ENCODE measurements at places on chromosomes 3 and 15.

DNA sequence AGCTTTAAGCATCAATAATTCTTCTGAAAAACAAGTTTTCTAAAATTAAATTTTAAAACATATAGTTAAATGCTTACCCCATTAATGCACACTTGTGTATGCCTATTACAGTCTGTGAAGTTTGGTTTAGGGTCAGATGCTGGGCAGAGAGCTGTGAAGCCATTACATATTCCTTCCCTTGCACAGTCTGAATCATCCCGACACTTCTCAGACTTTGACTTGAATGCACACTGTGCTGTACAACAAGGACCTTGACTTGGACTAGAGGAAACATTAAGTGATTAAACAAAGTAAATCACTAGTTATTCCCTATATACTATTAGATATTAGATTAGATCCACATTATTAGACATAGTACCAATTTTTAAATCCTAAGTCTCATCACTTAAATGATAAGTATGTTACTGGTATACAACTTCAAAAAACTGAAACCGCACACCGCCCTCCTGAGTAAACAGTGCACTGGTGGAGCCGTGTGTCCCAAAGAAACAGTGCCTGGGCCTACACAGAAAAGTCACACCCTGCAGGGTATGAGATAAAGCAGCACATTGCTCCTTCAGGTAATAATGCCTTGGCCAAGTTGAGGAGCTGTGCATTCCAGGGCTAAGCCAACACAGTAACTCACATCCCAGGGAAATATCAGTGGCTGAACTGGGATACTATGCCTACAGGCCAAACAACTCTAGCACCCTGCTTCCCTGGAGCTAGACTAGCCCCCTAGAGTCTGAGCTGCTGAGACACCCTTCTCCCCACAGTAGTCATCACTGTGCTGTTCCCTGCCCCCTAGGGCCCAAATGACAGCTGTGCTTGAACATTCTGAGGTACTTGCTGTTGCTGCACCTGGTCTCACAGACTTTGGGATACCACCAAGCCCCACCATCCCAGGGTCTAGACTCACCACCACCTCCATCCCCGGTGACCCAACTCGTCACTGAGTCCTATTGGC lies 137.5 kb downstream of the ADAM10 start:
- no peak for DNase-seq

DNA sequence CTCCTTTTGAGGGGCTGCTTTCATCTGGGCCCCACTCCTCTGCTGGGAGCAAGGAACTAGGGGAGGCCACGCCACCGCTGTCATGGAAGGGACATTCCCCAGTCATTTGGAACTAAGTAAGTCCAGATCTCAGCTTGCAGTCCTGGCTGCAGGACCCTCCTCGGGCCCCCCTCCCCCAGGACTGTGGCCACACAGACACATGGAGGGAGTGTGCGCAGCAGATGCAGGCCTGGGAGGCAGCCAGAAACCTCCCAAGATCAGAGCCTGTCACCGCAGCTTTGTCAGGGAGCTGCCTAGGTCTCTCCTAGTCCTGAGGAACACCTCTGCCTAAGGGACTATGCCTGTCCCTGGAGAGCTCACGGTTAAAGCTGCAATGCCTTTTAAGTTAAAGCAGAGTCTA lies 7.3 kb upstream of the SEMA3F start:
- no peak for DNase-seq

GRCh38 chr3:123635717-123636116 lies 50.9 kb upstream of the HACD2 start:
- DNase-seq, result no peak

GRCh38 chr15:98330258-98330657 lies 318.1 kb upstream of the IGF1R start:
- no peak for DNase-seq

GRCh38 chr3:10344147-10344943 lies 23.4 kb upstream of the SEC13 start:
- DNase-seq, result peak; percentile 41

GRCh38 chr3:139267300-139268246 lies 76.2 kb upstream of the MRPS22 start:
- no peak for DNase-seq

- no peak for DNase-seq
These were observed 20.3 kb downstream of the ACAA1 start for GRCh38 chr3:38116471-38117162.

DNA sequence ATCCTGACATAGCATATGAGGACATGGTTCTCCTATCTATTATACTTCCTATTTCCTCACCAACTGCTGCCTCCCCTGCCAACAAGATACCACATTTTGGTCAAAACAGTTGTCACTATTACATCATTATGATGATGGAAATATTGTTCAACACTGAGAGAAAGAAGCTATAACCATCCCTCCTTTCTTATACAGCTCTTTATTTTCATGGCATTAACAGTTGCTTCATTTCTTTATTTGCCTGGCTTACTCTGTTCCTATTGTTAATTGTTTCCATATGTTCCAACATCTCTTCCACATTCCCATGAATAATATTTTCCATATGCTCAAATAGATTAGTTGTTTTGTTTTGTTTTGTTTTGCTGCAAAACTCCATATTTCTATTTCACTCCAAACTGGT lies 40.8 kb upstream of the FILIP1L start:
- no peak for DNase-seq

DNA sequence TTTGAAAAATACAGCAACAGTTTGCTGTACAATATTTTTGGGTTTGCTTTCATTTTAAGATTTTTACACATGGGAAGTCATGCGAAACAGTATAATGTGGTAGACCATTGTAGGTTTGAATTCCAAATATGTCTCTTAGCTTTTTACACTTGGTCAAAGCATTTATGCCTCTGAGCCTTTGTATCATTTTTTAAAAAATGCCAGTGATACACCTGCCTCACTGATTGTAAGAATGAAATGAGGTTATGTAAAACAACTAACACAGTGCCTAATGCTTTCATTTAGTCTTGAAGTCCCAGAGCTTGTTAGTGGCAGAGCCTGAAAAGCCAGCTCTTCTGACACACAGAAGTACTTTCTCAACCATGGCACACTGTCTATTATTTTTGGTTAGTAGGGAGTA lies 202.0 kb downstream of the UBE2E2 start:
- DNase-seq, result no peak

GRCh38 chr3:55690726-55691125 lies 203.6 kb upstream of the WNT5A start:
- no peak for DNase-seq

- DNase-seq, result no peak
These were observed 30.4 kb downstream of the NXPE3 start for GRCh38 chr3:101809178-101810021.

DNA sequence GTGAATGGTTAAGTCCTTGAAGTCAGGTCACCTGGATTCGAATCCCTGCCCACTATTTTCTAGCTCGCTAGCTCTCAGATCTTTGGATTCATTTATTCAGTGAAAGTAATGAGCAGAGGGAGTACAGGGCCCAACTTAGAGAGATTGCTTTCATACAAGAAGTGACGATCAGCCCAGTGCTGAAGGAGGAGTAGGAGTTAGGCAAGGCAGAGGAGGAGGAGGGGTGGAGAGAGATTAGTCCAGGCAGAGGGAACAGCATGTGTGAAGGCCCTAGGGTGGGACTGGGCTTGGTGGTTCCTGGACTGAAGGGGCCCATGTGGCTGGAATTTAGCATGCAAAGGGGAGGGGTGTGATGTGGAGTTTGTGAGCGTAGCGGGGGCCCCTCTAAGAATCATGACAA lies 3.8 kb upstream of the CHRNA5 start:
- DNase-seq, result no peak

GRCh38 chr15:40582726-40583246 lies 11.3 kb upstream of the KNL1 start:
- DNase-seq, result no peak

GRCh38 chr3:14234251-14235002 lies 55.8 kb downstream of the LSM3 start:
- no peak for DNase-seq

- no peak for DNase-seq
These were observed 3.5 kb upstream of the CLRN1 start for GRCh38 chr3:150975992-150976368.

DNA sequence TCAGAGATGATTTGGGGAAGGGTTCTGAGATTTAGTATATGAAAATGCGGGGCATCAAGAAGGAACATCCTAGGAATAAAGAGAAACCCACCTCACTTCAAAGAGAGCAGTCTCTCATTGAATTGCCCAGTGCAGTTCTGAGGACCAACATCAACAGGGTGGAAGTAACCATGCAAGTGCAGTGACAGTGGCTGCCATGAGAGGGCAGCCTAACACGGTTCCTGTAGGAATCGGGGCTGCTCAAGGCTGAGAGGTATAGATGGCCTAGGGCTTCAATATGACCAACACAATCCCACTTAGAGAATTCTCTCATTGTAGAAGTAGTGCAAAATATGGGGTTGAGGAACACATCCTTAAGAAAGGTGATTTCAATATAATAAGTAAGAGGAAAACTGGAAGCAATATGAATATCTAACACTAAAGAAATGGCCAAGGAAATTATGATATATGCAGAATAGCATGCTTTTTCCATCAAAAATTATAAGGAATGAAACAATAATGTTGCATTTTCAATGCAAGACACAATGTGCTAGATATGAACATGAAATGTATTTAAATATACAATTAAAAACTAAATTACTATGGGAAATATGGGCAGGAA lies 51.1 kb upstream of the ARRDC4 start:
- peak; percentile 3 for DNase-seq

- no peak for DNase-seq
These were observed 245.0 kb downstream of the KLF13 start for GRCh38 chr15:31571676-31572075.

DNA sequence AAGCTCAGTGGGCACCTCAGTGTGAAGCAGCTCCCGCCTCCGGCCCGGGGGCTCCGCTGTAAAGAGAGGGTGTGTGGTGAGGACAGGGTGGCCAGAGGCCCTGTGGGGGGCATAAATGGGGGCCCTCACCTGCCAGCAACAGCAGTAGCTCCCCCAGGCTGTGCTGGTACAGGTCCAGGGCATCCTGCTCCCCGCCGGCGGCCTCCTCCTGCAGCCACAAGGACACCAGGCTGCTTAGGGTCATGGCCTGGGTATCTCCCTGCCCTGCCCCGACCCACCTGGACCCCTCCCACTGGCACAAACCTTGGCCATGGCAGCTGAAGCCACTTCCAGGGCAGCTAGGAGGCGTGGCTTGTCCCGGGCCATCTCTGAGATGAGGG lies 4.8 kb downstream of the ULK3 start:
- no peak for DNase-seq

GRCh38 chr15:71379893-71380292 lies 264.6 kb downstream of the THSD4 start:
- DNase-seq, result no peak

- DNase-seq, result no peak
These were observed 132.0 kb upstream of the TP63 start for GRCh38 chr3:189498995-189499704.

GRCh38 chr15:68991723-68992122 lies 22.8 kb upstream of the NOX5 start:
- DNase-seq, result no peak

GRCh38 chr15:40130799-40131502 lies 22.3 kb upstream of the BMF start:
- DNase-seq, result no peak

- no peak for DNase-seq
These were observed 11.5 kb downstream of the FEZF2 start for GRCh38 chr3:62361824-62362223.

- DNase-seq, result no peak
These were observed 9.5 kb downstream of the ABCC5 start for GRCh38 chr3:184008161-184008560.

DNA sequence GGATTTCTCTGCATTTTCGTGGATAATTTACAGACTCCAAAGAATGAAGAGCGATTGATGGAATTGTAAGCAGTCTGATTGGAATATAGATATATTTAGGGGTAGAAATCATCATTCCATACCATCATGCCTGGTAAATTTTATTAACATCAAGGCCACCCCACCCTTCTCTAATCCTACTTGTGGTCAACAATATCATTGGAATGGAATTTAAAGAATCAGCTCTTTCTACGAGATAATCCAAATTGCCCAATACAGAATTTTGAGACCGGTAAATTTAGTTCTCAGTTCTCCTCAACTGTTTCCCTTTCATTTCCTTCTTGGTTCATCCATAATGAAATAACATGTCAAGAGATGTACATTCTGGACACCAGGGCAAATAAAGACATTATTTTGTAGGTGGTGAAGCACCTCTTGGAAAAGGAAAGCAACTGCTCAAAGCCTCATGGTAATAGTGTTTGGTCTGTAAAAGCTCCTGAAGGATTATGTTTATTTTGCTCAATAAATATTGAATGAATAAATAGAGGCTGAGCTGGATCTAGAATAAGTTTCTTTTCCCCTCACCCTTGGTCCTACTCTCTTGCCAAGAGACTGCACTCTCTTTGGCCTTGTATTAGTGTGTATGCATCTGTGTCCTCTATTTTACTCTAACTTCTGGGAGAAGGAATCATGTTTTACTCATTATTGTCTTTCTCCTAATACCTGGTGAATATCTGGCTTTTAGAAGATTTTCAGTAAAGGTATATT lies 133.7 kb upstream of the BCL6 start:
- no peak for DNase-seq

- no peak for DNase-seq
These were observed 4.6 kb downstream of the SNUPN start for GRCh38 chr15:75620841-75621391.

DNA sequence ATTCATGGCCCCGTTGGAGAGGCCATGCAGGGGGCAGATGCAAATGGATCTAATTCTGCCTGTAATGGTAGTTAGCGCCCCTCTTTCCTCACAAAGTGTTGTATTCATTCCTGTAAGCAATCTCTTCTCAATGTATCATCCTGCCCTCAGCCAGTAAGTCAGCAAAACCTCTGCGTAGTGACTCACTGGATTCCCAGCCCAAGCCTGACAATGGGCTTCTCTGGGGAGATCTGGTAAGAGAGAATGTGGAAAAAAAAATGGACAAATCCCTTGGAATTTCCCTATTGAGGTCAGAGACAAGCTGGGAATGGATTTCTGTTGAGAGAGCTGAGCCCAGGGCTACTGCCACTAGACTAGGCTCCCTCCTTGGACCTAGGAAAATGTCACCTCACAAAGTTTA lies 25.4 kb downstream of the ADPGK start:
- DNase-seq, result no peak

GRCh38 chr3:169822091-169822490 lies 9.4 kb upstream of the LRRC34 start:
- DNase-seq, result no peak

DNA sequence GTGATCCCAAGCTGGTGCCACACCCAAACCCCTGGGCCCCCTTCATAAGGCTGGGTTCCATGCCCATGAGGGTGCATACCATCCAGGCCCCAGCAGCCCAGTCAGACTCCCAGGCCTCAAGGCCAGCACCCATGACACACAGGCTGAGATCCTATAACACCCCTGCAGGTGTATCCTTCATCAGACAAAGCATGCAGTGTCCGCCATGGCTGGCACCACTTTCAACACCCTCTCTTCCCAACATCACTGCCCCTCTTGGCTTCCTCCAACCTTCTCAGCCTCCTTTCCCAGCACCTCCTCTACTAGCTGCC lies 3.5 kb downstream of the CCDC51 start:
- no peak for DNase-seq

DNA sequence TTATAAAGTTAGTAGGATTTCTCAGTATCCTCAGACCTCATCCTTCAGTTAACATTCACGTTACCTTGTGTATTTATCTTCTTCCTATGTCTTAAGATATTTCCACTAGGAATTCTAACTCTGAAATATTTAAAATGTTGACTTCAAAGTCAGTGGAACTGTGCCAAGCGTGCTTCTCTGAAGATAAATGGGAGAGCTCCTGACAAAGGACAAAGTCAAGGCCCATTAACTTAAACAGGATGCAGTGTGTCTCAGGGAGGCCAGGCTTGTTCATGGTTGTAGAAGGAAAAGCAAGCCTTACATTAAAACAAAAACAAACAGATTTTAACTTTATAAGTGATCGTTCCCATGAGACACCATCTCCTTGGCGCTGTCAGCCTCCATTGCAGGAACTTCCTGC lies 41.5 kb downstream of the ABHD17C start:
- DNase-seq, result no peak

All from stimulated activated CD8-positive, alpha-beta memory T cell treated with anti-CD3 and anti-CD28 coated beads, Interleukin-4, amount 100 ng/mL, for 4 hours (primary cell).